ENCODE measurements at places on chromosomes 1 and 21.

DNA sequence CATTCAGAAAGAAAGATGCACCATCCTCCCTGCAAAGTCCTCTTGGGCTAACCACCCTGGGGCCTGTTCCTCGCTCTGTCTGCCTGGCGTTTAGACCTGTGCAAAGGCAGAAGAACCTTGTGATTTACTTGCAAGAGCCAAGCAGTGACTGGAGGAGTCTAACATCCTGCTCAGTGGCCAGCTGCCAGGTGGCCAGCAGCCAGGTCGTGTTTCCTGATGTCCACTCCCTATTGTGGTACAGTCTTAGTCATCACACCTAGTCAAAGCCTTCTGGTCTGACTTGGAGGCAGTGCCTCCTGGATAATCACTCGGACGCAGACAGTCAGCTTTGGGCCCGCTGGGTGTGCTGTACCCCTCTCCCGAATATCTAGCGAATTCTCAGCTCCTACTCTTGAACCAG lies 118.1 kb downstream of the PGBD5 start:
- DNase-seq = no peak

DNA sequence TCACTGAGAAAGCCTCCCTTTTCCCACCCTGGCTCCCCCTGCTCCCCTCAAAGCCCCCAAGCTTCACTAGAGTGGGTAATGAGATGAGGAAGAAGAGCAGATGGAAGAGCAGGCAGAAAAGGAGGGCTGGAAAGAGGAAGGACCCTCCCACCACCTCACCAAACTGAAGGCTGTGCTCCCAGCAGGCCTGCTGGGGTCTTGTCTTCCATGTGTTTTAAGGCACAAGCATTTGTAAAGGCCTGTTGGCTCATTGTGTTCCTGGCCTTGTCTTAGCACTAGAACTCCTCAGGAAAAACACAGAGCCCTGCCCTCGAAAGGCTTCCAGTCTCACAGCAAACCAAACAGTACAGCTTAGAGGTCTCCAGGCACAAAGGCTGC lies 51.5 kb downstream of the TOMM20 start:
- DNase-seq = no peak

DNA sequence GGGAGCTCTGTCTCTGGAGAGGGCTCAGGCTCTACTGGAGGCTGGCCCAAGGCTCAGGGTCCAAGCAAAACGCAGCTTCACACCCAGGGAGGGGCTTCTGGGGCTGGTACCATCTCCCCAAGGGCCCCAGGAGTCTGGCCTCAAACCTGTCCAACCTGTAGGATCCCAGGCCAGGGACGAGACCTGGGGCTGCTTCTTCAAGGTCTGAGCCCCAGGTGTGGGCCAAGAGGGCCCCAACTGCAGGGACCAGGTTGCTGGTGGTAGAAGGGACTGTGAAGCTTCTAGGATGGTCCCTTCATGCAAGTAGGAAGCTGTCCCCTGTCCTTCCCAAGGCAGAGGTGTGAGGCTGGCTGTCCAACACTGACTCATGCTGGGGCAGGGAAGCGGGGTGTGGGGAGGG lies 7.8 kb upstream of the MMEL1 start:
- no peak for DNase-seq

- DNase-seq = no peak
These were observed 10.3 kb upstream of the S100A10 start for GRCh38 chr1:152003846-152004442.

- no peak for DNase-seq
These were observed 12.3 kb downstream of the NCF2 start for GRCh38 chr1:183577897-183578465.

All from activated CD4-positive, alpha-beta T cell treated with anti-CD3 and anti-CD28 coated beads for 48 hours (primary cell).